ENCODE measurements at places on chromosomes 5 and 9.

GRCh38 chr9:114845373-114845772, 39.5 kb upstream of the TNFSF15 start:
- DNase-seq: no peak

DNA sequence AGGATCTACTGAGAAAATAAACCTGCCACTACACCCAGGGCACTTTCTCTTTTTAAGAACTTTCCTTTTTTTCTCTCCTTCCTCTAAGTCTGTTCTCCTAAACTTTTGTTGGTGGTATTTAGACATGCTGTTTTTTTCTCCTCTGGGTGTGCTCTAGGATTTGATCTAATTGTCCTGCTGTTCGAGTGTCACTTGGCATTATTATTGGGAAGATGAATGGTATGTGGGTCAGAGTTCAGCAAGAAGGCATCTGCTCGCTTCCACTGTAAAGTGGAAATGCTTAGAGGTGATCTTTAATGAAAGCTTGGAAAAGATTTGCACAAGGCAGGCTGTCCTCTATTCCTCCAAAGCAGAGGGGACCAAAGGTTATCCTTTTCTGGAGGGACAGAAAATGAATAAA, 1.3 kb upstream of the PLPPR1 start:
- no peak for DNase-seq

DNA sequence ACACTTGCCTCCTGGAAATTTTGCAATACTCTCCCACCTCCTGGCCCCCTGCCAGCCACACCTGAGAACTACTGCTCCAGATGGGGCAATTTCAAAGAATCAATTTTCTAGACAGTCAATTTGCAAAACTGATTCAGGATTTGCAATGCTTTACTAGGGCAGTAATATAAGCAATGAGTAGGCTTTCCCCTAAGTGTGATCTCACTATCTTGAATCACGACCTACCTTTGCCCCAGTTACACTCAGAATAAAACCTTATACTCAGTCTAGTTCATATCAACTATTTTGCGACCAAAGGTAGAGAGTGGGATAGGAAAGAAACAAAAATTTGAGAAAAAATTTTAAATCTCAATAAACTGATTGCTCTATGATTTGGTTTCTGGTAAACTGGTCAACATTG, 54.4 kb downstream of the DROSHA start:
- DNase-seq: no peak

GRCh38 chr5:36743891-36744772, 132.4 kb upstream of the NIPBL start:
- DNase-seq: no peak

DNA sequence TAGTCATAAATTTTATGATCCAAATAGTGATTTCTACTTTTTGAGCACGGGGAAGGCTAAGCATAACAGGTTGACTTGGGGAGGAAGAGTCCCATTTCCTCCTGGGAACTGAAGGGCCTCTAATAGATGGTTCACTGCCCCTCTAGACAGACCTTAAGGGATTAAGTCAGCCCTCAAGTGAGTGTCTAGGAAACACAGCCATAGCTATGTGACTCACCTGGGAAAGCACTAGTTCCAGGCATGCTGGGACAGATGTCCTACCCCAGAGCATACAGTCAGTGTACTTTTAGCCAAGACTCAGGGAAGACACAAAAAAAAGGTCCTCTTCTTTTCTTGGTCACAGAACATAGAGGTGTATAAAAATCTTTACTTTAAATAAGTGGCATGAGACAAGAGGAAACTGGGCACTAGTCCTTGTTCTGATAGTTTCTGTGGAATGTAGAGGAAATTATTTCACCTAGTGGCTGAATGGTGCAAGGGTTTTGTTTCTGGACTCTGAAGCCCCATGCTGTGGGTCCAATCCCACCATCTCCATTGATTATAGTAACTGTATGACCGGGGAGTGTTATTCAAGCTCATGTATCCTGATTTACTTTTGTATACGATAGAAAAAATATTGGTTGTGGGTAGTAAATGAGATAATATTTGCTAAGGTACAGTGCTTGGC, 86.0 kb downstream of the NREP start:
- no peak for DNase-seq

GRCh38 chr9:107294756-107295155, 11.7 kb downstream of the RAD23B start:
- DNase-seq: no peak

GRCh38 chr9:90432951-90433350, 209.7 kb downstream of the DIRAS2 start:
- no peak for DNase-seq

GRCh38 chr5:129074903-129075302, 19.6 kb upstream of the ISOC1 start:
- no peak for DNase-seq

GRCh38 chr5:146945617-146946084, 67.1 kb upstream of the PPP2R2B start:
- no peak for DNase-seq

DNA sequence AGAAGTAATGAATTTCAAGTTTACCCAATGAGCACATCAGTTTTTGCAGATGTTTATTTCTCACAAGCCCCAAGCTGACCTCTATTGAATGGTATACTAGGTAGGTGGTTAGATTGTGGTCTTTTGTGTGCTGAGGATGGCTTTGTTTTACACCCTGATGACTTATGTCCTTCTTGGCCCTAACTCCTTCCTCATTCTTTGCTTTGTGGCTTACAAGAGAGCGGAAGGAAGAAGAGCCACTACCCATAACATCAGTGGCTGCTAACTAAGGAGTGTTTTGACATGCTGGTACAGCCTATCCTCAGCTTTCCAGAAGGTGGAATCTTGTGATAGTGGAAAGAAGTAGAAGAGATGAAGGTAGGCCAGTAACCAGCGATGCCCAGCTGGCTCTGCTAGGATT, 85.7 kb upstream of the NTRK2 start:
- no peak for DNase-seq

GRCh38 chr9:135045264-135045927, 42.1 kb upstream of the OLFM1 start:
- DNase-seq: no peak

DNA sequence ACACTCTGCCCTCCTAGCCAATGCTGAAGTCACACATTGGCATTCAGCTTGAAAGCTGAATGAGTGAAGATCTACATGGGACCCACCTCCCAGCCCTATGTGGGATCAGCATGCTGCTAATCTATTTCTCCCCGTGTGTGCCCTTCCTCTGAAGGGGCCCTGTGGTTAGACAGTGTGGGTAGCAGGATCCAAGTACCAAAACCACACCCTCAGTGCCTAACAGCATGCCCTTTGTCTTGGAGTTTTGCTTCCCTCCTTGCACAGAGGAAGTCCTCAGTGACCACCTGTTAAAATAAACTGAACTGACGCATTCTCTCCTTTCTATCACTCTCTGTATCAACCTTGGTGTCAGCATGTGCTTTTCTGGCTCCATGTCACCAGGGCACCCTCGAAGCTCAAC, 25.0 kb downstream of the SH3TC2 start:
- DNase-seq: no peak

DNA sequence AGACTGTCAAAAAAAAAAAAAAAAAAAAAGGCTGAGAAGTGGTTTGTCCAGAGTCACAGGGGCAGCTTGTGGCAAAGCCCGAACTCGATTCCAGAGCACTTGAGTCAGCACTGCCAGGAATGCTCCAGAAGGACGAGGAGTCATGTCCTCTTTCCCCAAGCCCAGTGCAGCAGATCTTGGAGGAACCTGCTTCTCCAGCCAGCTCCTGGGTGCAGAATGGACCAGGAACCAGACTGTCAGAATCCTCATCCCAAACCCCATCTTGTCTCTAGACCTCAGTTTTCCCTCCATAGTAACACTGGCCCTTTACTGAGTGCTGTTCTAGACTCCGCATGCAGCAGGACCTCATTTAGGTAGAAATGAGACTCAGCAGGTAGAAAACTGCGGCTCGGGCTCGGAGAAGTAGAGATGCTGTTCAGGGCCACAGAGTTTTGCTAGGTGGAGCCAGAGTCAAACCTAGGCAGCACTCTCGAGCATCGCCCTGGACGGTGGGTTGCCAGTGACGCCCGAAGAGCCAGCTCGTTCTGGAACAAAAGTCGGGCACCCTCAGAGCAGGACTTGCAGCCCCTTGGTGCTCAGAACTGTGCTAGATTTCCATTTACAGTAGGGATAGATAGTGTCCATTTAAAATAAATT, 15.4 kb downstream of the CD74 start:
- DNase-seq: no peak

- no peak for DNase-seq
Observed at GRCh38 chr9:69036309-69036708, 757 bp downstream of the FXN start.

- no peak for DNase-seq
Observed at GRCh38 chr5:38162625-38163024, 95.7 kb upstream of the EGFLAM start.

GRCh38 chr9:2119566-2119965, 104.4 kb downstream of the SMARCA2 start:
- DNase-seq: no peak

- no peak for DNase-seq
Observed at GRCh38 chr9:89978185-89978584, 373.4 kb downstream of the GADD45G start.

GRCh38 chr9:81125446-81126092, 563.8 kb downstream of the TLE1 start:
- no peak for DNase-seq

DNA sequence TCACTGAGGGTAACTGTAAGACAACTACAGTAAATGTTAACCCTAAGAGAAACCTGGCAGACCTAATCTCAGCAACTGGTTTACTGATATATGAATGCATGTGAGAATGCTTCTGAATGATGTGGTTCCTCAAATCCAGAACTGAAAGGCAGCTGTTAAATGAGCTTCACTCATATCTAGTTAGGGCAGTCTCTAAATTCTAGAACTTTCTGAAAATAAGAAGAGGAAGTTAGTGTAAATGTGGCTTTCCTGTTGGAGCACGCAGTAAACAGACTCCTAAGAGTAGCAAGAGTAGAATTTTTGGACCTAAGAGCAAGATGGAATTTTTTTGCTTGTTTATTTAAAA, 117.9 kb upstream of the KCNN2 start:
- no peak for DNase-seq

- no peak for DNase-seq
Observed at GRCh38 chr5:74167206-74167929, 473.2 kb downstream of the ENC1 start.

GRCh38 chr5:178384816-178385495, 152.4 kb upstream of the PHYKPL start:
- DNase-seq: no peak

- no peak for DNase-seq
Observed at GRCh38 chr9:84755380-84755779, 85.9 kb downstream of the NTRK2 start.

- DNase-seq: no peak
Observed at GRCh38 chr5:174145091-174145490, 99.6 kb downstream of the NSG2 start.

- DNase-seq: no peak
Observed at GRCh38 chr5:131513780-131514179, 121.2 kb downstream of the RAPGEF6 start.

- DNase-seq: no peak
Observed at GRCh38 chr5:75018805-75019587, 33.4 kb downstream of the GCNT4 start.

DNA sequence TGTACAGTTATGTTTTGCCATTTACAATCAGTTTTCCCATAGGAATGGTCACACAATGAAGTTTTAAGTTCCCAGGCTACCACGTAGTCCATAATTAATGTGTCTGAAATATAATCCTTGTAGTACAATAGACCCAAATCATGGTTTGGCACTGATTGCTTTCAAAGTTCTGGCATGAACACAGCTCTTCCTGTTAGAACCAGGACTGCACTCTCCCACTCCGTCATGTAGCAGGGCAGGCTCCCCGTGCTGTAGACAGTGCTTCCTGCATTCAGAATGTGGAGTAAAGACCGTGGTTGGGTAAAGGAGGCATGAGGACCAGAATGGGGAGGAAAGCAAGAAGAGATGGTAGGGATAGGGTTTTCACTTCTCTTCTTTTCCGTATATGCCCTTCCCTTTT, 4.0 kb downstream of the SEC61B start:
- DNase-seq: no peak

GRCh38 chr5:4857761-4858160, 282.4 kb upstream of the ADAMTS16 start:
- DNase-seq: no peak

DNA sequence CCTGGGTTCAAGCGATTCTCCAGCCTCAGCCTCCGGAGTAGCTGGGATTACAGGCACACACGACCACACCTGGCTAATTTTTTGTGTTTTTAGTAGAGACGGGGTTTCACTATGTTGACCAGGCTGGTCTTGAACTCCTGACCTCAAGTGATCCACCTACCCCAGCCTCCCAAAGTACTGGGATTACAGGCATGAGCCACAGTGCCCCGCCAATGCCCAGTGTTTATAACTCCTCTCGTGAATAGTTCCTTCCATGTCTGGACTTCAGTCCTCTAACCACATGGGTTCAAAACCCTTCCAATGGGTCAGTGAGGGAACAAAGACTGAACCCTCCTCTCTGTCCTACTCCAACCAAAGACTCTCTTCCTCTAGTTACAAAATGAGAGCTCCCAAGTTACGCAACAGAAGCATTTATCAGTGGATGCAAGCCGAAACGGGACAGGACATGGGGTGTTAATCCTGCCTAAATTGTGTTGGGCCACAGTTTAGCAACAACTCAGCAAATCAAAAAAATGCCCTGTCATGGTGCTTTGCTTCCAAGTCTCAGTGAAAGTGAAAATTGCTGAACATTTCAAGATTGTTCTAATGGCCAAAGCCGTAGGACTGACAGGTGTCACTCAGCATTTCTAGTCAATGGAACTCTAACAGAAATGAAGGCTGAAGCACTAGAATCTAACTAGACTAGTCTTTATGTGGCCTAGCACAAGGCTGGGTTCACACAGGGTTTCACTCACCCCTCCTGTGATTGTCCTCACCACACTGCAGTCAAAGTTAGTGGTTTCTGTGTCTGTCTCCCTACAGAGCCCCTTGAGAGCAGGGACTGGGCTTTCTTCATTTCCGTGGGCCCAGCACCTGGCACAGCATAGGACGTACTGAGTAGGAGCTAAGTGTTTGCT, 3.2 kb upstream of the TMEM245 start:
- DNase-seq: no peak

- DNase-seq: no peak
Observed at GRCh38 chr5:2135354-2135753, 252.6 kb upstream of the IRX4 start.

GRCh38 chr5:139578325-139578724, 17.2 kb downstream of the UBE2D2 start:
- no peak for DNase-seq
